ENCODE measurements at places on chromosomes 16 and 17. TPM values are rescaled to one million over a fixed set of nuclear protein-coding genes. Genes with fewer than 3 reads are reported as not detected.

The ATAD5 gene
- total RNA-seq = 6.6 TPM

- no peak for DNase-seq
These were observed 28.5 kb downstream of the IL21R start for GRCh38 chr16:27430512-27430911.

DNA sequence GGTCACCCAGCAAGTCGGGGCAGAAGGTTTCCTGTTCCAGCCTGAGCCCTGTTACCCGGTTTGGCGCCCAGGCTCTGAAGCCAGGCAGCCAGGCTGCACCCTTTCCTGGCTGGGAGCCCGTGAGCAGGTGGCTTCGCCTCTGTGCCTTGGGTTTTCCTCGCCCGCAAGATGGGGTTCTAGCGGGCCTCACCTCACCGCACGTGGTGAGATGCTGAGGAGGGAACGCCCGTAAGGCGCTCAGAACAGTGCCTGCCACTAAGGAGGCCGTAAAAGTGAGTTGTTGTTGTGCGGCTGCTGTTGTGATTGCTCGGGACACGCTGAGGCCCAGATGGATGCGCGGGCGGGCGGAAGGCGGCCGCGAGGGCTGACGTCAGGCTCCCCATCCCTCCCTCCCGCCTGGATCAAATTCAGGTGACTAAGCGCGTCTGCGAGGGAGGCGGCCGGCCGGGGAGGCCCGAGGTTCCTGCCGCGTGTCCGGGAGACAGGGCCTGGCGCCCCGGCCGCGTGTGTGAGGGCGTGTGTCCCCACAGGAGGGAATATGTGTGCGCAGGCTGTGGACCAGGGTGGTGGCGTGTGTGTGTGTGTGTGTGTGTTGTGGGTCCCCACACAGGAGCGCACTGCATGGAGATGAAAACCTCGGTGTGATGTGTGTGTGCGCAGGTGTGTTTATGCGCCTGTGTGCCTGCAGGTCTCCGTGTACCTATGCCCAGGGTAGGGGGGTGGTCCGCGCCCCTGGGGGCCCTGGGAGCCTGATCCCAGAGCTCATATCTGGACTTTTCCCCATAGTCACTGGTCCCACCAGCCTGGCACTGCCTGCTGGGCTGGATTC lies 4.3 kb downstream of the CAMKK1 start:
- DNase-seq = peak; percentile 81

GRCh38 chr17:55561973-55562495 lies 50.8 kb upstream of the SMIM36 start:
- DNase-seq = no peak

DNA sequence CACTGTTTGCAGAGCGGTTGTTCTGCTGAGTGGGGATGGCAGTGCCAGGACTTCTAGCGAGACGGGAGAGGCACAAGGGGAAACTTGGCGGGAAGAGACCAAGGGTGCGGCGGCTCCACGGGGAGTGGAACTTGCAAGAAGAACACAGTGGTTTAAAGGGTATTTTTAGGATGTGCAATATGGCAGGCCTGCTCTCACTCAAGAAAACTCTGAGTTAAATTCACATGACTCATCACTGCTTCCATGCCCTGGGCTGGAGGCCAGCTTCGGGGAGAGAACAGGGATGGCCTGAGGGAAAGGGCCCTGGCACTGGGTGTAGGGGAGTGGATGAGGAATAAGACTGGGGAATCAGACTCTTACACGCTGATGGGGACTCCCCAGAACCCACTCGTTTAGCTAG lies 13.3 kb upstream of the CD300LD start:
- DNase-seq = peak; percentile 92

DNA sequence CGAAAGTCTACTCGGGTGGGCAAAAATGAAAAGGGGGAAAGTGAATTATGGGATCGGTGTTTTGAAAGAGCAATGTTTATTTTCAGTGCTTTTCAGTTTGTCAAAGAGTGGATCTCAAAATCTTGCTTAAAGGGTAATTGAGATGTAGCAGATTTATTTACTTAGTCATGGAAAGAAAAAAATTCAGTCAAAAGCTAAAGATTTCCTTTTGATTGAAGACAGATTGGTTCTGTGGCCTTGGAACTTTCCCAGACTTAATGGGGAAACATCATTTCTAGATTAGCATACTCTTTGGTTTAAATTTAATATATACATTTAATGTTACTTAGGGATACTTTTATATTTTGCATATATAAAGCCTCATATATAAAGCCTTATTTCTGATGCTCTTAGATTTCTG lies 20.6 kb downstream of the PRKAR1A start:
- DNase-seq = no peak

GRCh38 chr17:29054835-29055234 lies 11.9 kb downstream of the PIPOX start:
- DNase-seq = no peak

DNA sequence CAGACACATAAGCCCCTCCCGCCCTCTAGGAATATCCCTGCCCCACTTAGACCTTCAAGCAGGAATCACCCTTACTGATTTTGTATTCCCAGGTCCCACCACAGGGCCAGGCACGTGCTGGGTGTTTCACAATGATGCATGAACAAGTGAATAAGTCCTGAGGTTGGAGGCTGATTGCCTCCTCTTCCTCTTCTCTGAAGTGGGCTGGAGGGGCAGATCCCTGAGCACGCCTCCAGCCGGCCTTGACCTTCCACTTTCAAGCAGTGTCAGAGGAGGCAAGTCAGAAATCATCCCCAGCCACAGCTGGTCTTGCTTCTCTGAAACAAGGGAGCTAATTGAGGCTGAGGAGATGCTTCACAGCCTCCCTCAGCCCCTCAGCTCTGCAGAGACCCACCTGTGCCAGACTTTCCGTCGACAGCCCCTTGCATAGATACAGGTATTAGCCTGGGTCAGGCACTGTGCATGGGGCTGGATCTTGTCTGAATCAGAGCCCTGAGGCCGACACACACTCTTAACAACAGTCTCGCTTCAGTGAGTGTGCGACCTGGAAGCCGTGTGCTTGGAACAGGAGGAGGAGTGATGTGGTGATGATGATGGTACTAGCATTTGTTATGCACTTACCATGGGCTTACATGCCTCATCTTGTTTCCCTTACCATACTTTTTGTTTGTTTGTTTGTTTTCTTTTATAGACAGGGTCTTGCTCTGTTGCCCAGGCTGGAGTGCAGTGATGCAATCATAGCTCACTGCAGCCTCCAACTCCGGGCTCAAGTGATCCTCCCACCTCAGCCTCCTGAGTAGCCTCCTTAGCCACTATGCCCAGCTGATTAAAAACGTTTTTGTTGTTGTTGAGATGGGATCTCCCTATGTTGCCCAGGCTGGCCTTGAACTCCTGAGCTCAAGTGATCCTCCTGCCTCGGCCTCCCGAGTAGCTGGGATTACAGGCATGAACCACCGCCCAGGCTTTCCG lies 15.0 kb downstream of the MRM1 start:
- DNase-seq = no peak

DNA sequence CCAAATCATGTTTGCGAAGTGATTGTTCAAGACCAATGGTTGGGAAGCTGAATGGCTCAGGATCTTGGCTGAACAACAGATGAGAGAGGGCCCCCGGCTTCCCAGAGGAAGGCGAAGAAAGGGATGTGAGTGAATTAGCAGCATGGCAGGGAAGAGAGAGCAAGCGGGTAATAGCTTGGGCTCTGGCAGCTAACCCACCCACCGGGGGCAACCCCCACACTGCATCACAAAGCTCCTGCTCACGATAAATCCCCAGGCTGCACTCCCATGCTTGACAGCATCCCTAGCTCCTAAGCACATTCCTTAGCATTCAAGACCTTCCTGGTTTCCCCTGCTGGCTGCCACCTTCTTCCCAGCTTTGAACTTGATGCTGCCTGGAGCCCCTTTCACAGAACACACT lies 26.2 kb upstream of the EMP2 start:
- DNase-seq = no peak

DNA sequence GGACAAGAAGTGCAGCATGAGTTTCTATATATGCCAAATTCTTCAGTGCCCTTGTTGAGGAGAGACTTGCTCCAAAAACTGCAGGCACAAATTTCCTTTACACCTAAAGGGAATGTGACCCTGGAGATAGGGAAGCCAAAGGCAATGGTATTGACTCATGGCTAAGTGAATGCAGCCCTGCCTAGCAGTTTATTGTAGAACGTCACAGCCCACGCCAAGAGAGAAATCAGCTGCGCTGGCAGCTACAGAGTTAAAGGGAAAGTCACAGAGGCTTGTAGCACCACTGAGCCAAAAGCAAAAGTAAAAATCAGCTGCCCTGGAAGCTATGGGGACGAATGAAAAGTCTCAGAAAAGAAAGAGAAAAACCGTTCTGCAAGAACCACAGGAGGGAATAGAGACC lies 10.1 kb downstream of the POLR3K start:
- DNase-seq = no peak

All from mammary epithelial cell (primary cell).